ENCODE measurements at places on chromosomes 1 and 21.

DNA sequence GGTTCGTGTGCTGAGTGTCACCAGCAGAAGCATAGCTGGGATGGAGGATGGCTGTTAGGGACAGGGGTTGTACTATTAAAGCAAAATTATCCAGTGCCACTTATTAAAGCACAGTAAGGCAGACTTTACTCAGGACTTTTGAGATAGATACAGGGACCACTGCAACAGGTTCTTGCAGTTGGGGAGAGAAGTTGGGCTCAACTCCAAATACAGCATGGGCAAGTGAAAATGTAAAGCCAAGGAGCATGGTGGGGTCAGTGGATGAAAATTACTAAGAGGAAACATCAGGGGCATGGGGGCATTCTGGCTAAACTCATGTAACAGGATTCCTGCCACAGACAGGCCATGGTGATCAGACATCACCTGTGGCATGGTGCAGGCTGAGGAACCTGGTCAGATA, 15.0 kb upstream of the REN start:
- no peak for DNase-seq

GRCh38 chr1:181768211-181768929, 285.1 kb downstream of the CACNA1E start:
- no peak for DNase-seq

DNA sequence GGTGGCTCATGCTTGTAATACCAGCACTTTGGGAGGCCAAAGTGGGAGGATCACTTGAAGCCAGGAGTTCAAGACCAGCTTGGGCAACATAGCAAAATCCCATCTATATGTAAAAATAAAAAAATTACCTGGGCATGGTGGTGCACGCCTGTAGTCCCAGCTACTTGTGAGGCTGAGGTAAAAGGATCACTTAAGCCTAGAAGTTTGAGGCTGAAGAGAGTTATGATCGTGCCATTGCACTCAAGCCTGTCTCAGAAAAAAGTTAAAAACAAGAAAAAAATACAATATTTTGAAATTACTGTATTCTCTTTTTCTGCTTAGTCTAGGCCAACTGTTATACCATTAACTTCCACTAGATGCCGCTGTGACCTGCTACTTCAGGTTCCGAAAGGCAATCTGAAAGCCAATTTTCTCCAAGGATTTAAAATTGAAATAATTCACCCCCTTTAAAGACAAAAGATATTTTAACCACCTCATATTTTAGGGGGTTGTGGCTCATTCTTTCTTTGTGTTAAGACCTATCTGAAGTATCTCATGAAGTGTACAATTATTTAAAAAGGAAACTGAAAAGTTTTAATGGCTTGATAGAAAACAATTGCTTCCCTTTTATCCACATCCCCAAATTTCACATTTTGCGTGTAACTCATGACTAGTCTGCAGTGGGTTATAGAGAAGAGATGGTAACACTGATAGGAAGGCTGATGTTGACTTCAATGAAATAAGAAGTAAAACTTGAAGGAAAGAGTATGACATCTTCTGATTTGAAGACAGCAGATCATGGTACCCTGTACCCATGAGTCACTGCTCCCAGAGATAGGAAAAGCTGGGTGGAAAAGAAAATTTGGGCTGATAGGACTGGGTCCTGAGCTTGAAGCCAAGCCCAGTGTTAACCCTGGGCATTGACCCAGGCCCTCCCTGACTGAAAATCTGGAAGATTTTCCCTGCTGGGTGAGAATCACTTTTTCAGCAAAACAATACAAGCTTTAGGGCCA, 24.4 kb upstream of the CLDN14 start:
- peak; percentile 33 for DNase-seq

- DNase-seq, result no peak
Measured at GRCh38 chr1:40758578-40759343, 24.8 kb upstream of the KCNQ4 start.

DNA sequence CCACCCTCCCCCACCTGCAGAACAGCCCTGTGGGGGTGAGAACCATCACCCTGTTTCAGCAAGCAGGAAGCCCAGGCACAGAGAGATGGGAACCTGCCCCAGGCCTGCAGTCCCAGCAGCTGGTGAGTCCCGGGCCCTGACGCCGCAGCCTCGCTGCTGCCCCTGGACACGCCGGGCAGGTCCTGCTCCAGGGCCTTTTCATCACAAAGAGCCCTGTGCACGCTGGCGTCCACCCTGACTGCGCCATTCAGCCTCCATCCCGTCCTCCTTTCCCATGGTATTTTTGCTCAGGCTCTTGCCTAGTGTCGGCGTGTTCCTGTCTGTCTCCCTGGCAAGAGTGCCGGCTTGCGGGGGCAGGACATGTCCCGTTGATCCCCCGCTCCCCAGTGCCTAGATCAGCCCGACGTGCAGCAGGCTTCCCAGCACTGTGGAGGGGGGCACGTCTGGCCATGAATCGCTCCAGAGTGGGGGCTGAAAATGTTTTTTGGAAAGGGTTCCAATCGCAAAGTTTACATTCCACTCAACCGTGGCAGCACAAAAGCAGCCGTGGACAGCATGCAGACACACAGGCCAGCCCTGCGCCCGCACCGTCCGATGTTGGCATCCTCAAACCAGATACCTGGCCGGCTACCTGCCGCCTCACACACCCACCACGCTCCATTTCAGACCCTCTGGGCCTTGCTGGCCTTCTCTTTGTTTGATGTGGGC, 6.3 kb upstream of the TTC34 start:
- DNase-seq, result no peak

DNA sequence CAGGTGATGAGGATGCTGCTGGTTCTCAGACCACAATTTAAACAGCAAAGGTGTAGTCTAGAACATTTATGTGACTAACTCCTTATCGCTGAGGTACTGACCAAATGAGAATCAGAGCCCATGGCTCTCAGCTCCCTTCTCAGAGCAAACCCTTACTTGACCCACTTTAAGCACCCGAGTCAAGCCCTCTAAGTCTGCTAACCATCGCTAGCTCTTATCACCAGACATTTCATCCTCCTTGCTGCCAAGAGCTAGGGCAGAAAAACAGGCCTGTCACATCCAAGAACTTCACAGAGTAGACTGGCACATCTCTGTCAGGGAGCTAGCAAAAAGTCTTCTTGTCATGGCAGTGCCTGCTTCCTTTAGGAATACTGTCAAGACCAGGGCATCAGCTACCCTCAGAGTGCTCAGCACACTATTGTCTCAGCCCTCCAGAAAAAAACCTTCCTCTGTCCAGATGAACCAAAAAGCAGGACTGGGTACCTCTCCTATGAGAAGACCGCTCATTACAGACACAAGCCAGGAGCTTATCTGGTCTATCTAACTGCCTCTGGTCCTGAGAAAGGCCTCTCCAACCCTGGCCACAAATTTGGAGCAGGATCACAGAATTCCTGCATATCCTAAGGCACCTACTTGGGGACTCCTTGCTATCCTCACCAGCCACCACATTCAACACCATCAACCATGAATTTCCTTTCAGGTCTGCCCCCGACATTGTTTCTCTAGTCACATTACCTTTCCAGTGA, 26.2 kb downstream of the ERI3 start:
- DNase-seq, result no peak

Measured in T-helper 1 cell (primary cell).